ENCODE measurements at places on chromosomes 5 and 9.

DNA sequence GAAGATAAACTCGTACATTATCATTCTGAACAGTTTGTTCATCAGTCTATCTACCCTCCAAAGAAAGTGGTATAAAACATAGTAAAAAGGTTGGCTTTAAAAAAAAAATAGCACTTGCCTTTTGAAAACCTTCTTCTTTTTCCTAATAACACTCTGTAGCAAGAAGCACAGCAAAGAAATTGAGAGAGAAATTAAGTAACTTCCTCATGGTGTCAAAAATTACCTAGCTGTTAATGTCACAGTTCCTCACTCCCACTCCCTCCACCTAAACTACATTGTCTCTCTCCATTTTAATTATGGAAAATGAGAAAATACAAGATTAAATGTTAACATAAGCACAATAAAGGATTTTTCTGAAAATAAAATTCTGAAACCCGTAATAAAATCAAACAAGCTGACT is 72.2 kb downstream of the CERT1 start:
- no peak for DNase-seq

DNA sequence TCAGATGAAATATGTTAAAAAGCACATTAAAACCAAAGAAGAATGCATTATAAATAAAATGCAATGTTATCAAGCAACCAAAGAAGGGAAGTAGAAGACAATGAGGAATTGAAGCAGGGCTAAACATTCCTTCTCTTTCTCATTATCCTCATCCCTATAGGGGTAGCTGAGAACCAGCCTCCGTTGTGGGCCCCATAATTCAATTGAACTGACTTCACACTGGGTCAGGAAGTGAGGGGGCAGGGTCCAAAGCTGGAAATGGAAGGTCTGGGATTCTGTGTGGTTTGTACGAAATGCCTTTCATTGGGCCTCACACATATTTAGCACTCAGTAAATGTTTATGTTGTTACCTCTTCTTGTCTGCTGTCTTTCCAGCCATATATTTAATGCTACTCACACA is 220.4 kb upstream of the CD180 start:
- no peak for DNase-seq

GRCh38 chr5:137622850-137623249 is 113.0 kb downstream of the KLHL3 start:
- DNase-seq: no peak

GRCh38 chr9:15308511-15308910 is 1.5 kb upstream of the TTC39B start:
- peak; percentile 53 for DNase-seq

DNA sequence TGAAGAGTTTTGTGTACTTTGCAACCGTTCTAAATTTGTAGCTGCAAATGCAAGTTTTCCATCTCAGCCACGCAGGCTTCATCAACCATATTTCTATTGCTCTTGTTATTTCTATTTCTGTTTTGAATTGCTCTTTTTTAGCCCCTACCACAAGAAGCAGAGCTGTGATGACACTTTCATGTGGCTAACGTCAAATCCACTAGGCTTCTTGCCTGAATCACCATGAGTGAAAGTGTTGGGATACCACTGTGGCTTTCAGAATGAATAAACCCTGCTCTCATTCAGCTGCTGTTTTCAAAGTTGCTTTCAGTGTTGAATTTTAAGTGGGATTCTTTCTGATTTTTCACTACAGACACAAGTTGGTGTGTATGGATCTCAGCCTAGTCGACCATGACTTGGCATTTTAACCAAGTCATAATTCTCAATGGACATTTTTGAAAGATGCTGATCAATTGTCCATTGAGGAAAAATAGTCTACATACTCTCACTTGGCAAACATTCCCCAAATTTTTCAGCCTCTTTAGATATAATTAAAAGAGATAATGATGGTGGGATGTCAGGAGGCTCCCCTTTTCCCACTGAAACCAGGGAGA is 41.0 kb upstream of the MTAP start:
- no peak for DNase-seq

GRCh38 chr5:5183189-5183699 is 43.1 kb downstream of the ADAMTS16 start:
- no peak for DNase-seq

DNA sequence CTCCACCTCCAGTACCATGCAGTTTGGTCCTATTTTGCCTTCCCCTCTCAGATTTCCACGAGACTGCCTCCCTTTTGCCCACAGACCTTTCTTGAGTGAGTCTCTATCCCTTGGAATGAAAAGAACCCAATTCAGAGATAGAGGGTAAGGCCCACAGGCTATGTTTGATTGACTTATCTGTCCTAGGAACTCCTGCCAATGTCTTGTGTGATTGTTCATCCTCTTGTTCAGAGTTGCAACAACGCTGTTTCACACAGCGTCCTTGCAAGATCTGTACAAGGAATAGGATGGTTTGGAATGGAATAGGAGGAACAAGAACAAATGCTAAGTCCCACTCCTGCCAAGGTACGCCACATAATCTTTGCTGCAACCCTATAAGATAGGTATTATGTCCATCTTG is 142.2 kb upstream of the ABCA1 start:
- DNase-seq: peak; percentile 20

DNA sequence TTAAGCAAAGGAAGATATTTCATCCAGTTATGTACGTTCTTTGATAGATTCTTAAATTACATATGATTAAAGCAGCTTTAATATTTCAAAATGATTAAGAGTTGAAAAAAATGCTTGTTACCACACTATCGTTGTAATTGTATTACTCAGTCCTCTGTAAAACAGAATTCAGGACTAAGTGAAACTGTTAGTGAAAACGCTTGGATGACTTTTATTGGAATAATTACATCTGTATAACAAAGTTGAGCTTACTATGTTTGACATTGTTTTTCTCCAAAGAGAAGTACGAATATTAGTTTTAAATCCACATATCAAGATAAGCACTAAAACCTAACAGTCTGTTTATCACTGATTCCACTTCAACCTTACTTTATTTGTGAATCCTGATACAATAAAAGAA is 8.7 kb upstream of the NADK2 start:
- no peak for DNase-seq

GRCh38 chr5:107776506-107776905 is 105.8 kb upstream of the EFNA5 start:
- DNase-seq: no peak

DNA sequence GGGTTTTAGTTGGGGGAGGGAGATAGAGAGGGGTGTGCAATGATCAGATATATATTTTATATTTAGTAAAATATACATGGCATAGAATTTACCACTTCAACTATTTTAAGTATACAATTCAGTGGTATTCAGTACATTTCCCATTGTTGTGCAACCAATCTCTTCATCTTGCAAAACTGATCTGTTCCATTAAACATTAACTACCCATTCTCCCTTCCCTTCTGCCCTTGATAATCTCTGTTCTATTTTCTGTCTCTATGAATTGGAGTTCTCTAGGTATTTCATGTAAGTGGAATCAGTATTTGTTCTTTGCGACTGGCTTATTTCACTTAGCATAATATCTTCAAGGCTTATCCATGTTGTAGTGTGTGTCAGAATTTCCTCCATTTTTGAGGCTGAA is 38.6 kb downstream of the TGFBI start:
- no peak for DNase-seq

GRCh38 chr5:96637196-96637595 is 25.0 kb upstream of the CAST start:
- DNase-seq: no peak

DNA sequence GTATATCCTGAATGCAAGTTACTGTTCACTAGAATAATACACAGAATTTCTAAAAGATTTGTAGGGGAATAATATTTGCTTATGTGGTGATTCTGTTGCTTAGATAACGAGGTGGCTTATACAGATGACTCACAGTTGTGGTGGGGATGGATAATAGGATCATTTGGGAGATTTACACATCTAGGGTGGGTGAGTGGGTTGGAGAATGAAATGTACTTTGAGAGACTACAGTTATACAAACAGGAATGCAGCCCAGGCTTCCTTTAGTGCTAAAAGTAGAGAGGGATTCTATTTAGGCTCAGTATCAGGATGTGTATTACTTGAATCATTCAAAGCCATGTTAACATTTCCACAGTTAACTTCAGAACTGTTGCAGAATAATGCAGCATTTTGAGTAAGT is 1.8 kb downstream of the CTXN3 start:
- DNase-seq: peak; percentile 38

DNA sequence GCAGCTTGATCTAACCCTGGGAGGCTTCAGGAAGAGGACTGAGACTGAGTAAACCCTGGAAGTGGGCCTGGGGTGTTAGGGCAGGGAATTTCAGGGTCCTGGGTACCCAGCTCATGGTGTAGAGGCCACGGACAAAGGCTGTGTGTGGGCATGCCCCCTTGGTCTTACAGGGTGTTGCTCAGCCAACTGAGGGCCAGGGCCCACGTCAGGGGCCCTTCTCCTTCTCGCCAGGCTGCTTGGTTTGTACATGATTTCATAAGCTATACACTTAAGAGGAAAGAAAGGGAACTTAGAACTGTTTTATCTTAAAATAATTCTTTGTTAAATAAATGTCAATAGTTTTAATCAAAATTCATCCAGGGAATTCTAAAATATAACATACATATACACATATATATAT is 95.4 kb downstream of the TLE4 start:
- DNase-seq: no peak

- no peak for DNase-seq
Measured at GRCh38 chr5:150293091-150293941, 3.7 kb upstream of the CAMK2A start.

DNA sequence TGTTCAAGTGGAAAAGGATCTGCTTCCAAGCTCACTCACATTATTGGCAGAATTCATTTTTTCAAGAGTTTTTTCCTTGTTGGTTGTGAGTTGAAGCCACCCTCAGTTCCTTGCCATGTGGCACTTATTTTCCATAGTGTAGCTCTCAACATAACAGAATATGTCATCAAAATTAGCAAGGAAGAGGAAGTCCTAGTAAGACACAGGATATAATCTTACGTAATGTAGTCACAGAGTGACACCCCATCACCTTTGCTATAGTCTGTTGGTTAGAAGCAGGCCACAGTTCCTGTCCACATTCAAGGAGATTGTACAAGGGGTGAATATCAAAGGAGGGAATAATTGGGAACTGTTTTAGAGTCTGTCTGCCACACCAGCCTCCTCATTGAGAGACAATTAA is 15.7 kb downstream of the IRGM start:
- DNase-seq: no peak

Measured in cardiac fibroblast (primary cell).